NCI-H1417 (cell line): ENCODE measurements at places on chromosomes 5 and 9.

DNA sequence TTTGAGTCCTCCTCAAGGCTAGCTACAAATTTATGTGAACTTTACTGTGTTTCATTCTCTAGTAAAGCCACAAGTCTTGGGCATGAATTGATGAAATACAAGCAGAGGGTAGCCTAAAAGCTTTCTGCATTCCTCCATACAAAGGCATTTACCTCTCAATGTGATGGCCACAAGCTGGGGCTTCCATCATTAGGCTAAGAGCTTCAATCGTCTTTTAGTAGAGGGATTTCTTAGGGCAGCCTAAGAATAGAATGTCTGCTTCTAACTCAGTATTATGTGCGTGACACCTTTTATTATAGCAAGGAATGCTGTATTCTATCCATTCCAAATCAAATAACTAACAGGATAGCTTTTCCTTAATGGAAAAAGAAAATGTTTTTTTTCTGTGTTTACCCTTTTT lies 3.7 kb downstream of the PLAC8L1 start:
- DNase-seq, result no peak

DNA sequence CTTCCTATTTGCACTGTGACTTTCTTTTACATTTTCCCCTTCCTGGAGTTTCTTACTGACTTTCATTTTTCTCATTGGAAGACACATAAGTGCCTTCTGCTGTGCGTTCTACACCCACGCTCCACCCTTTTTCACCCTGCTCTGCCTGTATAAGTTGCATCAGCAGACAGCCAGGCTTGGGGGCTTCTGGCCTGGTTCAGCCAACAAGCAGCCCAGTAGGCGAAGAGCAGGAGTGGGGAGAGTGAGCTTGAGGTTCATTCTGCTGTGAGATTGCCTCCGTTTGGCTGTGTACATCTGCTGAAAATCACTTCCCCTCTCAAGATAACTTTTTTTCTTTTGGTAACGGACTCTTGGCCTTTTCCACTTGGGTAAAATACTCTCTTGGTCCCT lies 38.4 kb downstream of the RASGRF2 start:
- DNase-seq, result no peak

DNA sequence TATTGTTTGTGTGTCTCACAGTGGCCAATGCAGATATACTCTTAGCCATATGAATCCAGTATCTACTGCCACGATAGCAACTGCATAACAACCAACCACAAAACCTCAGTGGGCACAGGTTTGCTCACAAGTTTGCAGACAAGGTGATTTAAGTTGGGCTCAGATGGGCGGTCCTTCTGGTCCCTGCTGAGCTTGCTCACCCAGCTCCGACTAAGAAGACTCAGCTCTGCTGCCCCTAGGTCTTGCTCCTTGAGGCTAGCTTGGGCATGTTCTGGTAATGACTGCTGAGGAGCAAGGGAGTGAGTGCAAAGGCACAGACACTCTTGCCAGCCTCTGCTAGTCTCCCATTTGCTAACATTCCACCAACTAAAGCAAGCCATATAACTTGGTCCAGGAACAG lies 52.6 kb downstream of the MTX3 start:
- no peak for DNase-seq

DNA sequence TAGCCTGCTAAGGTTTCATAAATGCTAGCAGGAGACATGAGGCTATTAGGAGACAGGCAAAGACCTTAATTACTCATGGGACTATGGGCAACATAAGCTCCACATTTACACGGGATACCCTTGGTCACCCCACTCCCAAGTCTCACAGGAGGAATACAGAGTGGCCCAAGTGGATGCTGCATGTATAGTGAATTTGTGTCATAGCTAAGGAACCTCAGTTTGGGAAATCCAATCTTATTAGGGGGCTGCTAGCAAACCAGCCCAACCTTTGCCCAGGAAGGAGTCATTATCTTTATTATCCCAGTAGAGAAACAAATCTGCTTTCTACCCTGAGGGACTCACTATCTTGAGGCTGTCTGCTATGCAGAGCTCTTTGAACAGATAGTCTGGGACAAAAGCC lies 405.9 kb downstream of the KIAA0825 start:
- no peak for DNase-seq

- peak; percentile 88 for DNase-seq
These were observed 535 bp upstream of the NFIB start for GRCh38 chr9:14314424-14314928.
